ENCODE measurements at places on chromosomes 16 and 17.

- H3K36me3 ChIP-seq, result no peaks in the 10 kb centered on the region
- no peak for DNase-seq
- no peak overlapping the region for H3K27ac ChIP-seq
- no peak overlapping the region for H3K4me3 ChIP-seq
- no peaks in the 10 kb centered on the region for H3K27me3 ChIP-seq
Observed at GRCh38 chr17:5284681-5285080, 2.6 kb downstream of the RABEP1 start.

GRCh38 chr16:77949445-77949844, 72.9 kb upstream of the CLEC3A start:
- H3K4me3 ChIP-seq, result no peak overlapping the region
- no peaks in the 10 kb centered on the region for H3K4me1 ChIP-seq
- DNase-seq, result no peak
- no peaks in the 10 kb centered on the region for H3K36me3 ChIP-seq
- H3K27me3 ChIP-seq, result no peaks in the 10 kb centered on the region
- H3K27ac ChIP-seq, result no peak overlapping the region

DNA sequence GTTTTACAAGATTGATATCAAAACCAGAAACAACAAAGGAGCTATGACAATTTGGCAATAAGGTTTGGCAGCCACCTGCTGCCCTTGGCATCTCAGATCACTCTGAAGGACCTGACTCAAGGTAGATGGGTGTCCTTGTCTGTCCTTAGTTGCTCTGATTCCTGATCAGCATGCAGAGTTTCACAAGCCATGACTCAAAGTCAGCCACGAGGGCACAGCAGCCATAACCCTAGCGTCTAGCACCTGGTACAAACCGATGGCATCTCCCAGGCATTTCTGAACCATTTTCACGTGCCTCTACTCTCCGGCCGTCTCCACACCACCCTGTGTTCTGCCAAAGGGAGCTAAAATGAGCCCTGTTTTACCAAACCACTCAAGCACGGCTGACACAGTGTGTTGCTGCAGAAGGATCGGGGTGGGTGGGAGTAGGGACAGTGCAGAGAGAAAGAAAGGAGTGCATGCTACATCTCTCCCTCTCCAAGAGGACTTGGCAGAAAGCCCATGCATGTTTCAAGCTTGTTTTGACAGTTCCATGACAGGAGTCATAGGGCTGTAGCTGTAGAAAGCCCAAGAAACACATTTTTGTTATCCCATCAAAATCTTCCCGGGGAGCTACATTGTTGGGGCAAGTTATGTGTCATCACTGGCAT, 297.3 kb downstream of the ABCC12 start:
- H3K27ac ChIP-seq, result no peak overlapping the region
- no peaks in the 10 kb centered on the region for H3K4me1 ChIP-seq
- H3K27me3 ChIP-seq, result no peaks in the 10 kb centered on the region
- H3K36me3 ChIP-seq, result no peaks in the 10 kb centered on the region

- peak overlapping the region; percentile 82 for H3K27ac ChIP-seq
- H3K4me1 ChIP-seq, result peaks cover 35% of the 10 kb centered on the region
- peak; percentile 18 for DNase-seq
- no peaks in the 10 kb centered on the region for H3K27me3 ChIP-seq
- peak overlapping the region; percentile 86 for H3K4me3 ChIP-seq
- H3K36me3 ChIP-seq, result no peaks in the 10 kb centered on the region
Observed at GRCh38 chr16:46788891-46789474, 40.8 kb upstream of the MYLK3 start.

DNA sequence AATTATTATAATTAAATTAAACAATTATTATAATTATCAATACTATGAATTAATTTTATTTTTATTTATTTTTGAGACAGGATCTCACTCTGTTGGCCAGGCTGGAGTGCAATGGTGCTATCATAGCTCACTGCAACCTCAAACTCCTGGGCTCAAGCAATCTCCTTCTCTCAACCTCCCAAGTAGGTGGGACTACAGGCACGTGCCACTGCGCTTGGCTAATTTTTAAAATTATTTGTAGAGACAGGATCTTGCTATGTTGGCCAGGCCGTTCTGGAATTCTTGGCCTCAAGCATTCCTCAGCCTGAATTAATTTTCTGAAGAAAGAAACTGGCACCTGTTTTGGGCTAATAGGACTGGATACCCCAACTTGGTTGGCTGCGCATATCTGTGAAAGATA, 10.3 kb downstream of the GNA13 start:
- H3K4me1 ChIP-seq, result peaks cover 38% of the 10 kb centered on the region
- no peak overlapping the region for H3K27ac ChIP-seq
- no peak overlapping the region for H3K4me3 ChIP-seq
- H3K27me3 ChIP-seq, result no peaks in the 10 kb centered on the region
- no peak for DNase-seq

- H3K36me3 ChIP-seq, result no peaks in the 10 kb centered on the region
- H3K27ac ChIP-seq, result no peak overlapping the region
- no peaks in the 10 kb centered on the region for H3K4me1 ChIP-seq
- H3K27me3 ChIP-seq, result no peaks in the 10 kb centered on the region
- DNase-seq, result no peak
Observed at GRCh38 chr16:64541621-64542020, 580.2 kb downstream of the CDH11 start.

DNA sequence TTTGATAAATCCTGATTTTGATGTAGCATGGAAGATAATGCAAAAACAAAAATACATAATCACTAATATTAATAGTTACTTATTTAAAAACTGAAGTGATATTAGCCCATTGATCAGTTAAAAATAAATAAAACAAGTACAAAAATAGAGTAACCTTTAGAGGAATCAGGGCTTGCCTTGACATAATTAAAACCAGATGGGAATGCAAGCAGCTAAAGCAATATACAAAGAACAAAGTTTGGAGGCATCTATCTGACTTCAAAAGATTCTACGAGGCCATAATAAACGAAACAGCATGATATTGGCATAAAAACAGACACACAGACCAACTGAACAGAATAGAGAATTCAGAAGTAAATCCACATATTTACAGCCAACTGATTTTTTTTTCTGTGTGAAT, 15.0 kb upstream of the HEATR3 start:
- no peak for DNase-seq
- H3K36me3 ChIP-seq, result no peaks in the 10 kb centered on the region
- H3K4me1 ChIP-seq, result no peaks in the 10 kb centered on the region
- H3K4me3 ChIP-seq, result no peak overlapping the region
- H3K27ac ChIP-seq, result no peak overlapping the region

- no peaks in the 10 kb centered on the region for H3K27me3 ChIP-seq
- H3K4me1 ChIP-seq, result no peaks in the 10 kb centered on the region
- H3K36me3 ChIP-seq, result peaks cover 21% of the 10 kb centered on the region
- no peak for DNase-seq
Observed at GRCh38 chr17:30256756-30257506, 21.4 kb upstream of the SLC6A4 start.

DNA sequence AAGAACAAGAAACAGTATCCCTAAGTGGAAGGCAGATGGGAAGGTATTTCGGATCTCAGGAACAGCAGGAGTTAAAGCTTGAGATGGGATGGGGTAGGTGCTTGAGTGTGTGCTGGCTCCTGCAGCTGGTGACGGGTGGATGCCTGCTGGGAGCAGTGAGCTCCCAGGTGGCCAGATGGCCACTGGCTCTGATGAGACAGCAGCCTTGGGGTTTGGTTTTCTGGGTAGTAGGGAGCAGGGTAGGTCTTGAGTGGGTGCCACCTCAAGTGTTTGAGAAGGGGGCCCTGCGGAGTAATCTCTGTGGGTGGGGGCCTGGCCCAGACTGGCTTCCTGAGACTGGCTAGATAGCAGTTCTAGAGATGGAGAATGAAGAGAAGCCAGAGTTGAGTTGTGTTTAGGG, 10.3 kb downstream of the EPN2 start:
- no peaks in the 10 kb centered on the region for H3K36me3 ChIP-seq
- no peaks in the 10 kb centered on the region for H3K27me3 ChIP-seq
- H3K27ac ChIP-seq, result no peak overlapping the region
- H3K4me1 ChIP-seq, result no peaks in the 10 kb centered on the region

- DNase-seq, result no peak
- peaks cover 4% of the 10 kb centered on the region for H3K27me3 ChIP-seq
- H3K4me1 ChIP-seq, result no peaks in the 10 kb centered on the region
- H3K4me3 ChIP-seq, result no peak overlapping the region
Observed at GRCh38 chr16:51119556-51119955, 31.5 kb downstream of the SALL1 start.

DNA sequence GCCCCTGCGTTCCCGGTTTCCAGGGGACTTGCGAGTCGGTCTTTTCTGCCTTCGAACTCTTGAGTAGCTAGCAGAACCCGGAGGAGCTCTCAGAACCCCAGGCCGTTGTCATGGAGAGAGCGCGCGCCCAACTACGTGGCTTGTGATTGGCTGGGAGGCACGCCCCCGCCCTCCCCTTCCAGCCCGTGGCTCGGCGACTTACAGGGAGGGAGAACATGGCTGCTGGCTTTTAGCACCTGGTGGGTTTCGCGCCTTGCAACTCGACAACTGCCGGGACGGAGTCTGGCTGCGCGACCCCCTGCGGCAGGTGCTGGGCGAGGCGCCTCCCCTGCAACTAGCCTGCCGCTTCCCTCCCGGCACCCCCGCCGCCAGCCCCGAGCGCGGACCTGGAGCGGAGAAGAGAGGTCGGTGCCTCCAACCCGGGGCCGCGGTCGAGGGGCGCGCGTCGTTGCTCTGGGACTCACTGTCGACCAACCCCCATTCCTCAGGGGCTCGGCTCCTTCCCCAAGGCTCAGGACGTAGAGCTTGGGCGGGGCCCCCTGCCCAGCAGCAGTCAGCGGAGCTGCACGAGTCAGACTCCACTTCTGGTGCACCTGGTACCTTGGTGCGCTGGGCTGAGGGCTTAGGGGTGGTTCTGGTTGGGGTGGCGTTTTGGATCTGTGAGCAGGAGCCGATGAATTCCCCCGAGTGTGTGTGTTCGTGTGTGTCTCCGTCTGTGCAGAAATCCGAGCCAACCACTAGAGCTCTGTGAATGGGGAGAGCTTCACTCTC, 9.0 kb upstream of the ZFP90 start:
- H3K27me3 ChIP-seq, result peaks cover 6% of the 10 kb centered on the region
- H3K4me1 ChIP-seq, result peaks cover 20% of the 10 kb centered on the region
- peak overlapping the region; percentile 49 for H3K4me3 ChIP-seq
- no peak overlapping the region for H3K27ac ChIP-seq

DNA sequence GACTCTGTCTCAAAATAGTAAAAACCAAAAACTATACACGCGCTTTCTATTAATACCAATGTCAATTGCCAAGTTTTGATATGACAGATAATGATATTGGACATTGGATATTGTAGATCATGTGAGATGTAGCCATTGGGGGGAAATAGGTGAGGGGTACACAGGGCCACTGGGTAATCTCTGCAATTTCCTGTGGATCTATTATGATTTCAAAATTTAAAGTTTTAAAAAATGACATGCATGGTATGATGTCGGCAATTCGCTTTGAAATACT, 266.0 kb downstream of the PARN start:
- no peak for DNase-seq
- H3K36me3 ChIP-seq, result no peaks in the 10 kb centered on the region
- H3K4me3 ChIP-seq, result no peak overlapping the region
- no peak overlapping the region for H3K27ac ChIP-seq

- H3K4me3 ChIP-seq, result no peak overlapping the region
- no peak for DNase-seq
- H3K36me3 ChIP-seq, result no peaks in the 10 kb centered on the region
- H3K4me1 ChIP-seq, result no peaks in the 10 kb centered on the region
- no peak overlapping the region for H3K27ac ChIP-seq
Observed at GRCh38 chr16:56306690-56307533, 115.6 kb downstream of the GNAO1 start.

DNA sequence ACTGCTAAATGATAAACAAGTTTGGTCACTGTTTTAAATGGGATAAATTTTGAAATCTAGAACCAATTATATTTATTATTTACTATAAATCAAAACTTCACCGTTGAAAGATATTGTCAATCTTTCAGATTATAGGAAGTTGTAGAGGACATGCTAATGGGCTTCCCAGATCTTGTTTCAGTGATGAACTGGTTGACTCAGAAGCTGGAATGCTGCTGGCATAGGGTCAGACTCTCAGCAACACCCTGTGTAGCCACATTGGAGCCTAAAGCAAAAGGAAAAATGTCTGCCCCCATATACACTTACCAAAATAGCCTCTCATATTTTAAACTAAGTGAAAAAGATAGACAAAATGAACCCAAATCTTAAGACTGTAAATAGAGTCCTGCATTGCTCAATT, 916.9 kb upstream of the SOX9 start:
- no peaks in the 10 kb centered on the region for H3K36me3 ChIP-seq
- no peak for DNase-seq
- H3K4me1 ChIP-seq, result no peaks in the 10 kb centered on the region
- no peak overlapping the region for H3K27ac ChIP-seq

DNA sequence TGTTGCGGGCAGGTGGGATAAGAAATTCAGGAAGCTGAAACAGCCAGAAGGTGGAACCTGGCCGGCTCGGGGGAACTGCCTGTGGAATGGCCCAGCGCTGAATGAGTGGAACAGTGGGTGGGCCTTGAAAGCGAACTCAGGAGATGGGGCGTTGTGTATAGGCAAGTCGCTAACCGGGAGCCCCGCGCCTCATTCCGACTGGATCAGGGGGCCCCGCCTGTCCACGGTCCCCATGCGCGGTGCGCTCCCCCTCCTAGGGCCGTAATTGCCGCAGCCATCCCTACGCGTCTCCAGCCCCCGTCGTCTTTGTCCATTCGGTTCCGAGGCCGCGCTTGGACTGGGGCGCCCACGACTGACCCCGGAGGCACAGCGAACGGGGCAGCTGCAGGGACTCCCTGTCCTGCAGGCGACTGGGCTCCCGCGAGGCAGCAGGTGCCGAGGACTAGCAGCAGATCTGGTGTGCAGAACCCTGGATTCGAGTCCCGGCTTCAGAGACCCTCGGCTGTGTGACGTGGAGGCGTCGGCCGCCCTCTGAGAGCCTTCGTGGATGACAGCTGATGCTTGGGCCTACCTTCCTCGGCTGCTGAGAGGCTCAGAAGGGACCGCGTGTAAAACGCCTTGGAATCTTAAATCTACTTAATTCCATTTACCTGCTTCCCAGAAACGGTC, 10.9 kb upstream of the CA4 start:
- H3K27ac ChIP-seq, result no peak overlapping the region
- H3K4me1 ChIP-seq, result peaks cover 39% of the 10 kb centered on the region
- H3K27me3 ChIP-seq, result peaks cover 47% of the 10 kb centered on the region
- H3K36me3 ChIP-seq, result no peaks in the 10 kb centered on the region
- no peak for DNase-seq
- H3K4me3 ChIP-seq, result no peak overlapping the region

DNA sequence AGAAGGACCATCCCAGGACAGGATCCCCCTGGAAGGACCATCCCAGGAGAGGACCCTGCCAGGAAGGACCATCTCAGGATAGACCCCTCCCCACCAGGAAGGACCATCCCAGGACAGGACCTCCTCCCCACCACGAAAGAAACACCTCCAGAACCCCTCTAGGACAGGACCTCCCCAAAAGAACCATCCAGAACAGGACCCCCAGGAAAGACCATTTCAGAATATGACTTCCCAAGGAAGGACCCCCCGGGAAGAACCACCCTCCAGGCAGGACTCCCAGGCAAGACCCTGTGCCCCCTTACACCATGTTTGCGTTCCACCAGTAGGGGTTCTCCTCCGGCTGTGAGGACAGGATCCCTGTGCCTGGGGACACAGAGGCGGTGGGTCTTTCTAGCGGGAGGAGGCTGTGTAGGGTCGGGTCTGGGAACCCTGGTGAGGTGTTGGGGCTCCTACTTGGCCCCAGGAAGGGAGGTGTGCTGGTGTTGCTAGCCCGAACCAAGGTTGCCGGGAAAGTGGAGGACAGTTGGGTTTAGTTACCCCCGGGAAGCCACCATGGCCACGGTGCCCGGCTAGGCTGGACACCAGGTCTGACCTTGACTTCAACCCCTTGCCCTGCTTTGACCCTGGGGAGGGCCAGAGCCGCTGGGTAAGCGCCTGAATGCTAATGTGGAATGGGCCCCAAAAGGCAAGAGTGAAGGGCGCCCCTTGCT, 2.2 kb downstream of the NOTUM start:
- DNase-seq, result peak; percentile 4
- peaks cover 10% of the 10 kb centered on the region for H3K4me1 ChIP-seq
- no peak overlapping the region for H3K27ac ChIP-seq

Measured in CD14-positive monocyte (primary cell).